ENCODE measurements at places on chromosomes 5 and 9. TPM values are rescaled to one million over a fixed set of nuclear protein-coding genes. Genes with fewer than 3 reads are reported as not detected.

Gene C9orf153
- 0.33 TPM for total RNA-seq

Gene SNX24
- total RNA-seq: 0.45 TPM

- H3K27ac ChIP-seq: no peak overlapping the region
- H3K4me1 ChIP-seq: peaks cover 2% of the 10 kb centered on the region
- no peaks in the 10 kb centered on the region for H3K27me3 ChIP-seq
These were observed 11.1 kb downstream of the GRIN1 start for GRCh38 chr9:137149942-137150616.

DNA sequence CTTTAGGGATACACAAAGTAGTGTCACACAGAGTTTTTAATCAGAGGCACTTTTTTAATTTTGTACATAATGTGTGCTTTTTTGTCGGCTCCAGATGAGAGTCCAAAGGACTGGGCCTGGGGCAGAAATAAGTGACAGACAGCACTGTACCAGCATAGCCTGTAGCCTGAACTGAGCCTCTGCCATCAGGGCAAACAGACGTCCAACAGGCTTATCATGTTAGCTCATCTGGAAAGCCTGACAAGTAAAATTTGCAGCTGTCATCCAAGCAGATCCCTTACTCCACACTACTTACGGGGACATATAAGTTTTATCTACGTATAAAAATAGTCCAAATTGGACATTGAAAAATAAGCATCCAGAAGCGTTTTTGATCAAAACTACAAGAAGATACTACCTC lies 233.1 kb upstream of the GAS1 start:
- no peaks in the 10 kb centered on the region for H3K27me3 ChIP-seq
- H3K27ac ChIP-seq: no peak overlapping the region
- no peak for DNase-seq
- no peak overlapping the region for H3K4me3 ChIP-seq
- H3K36me3 ChIP-seq: no peaks in the 10 kb centered on the region
- no peaks in the 10 kb centered on the region for H3K4me1 ChIP-seq

GRCh38 chr5:178240766-178241165 lies 8.2 kb upstream of the PHYKPL start:
- no peak for DNase-seq
- peak overlapping the region; percentile 72 for H3K4me3 ChIP-seq
- H3K27ac ChIP-seq: peak overlapping the region; percentile 80

DNA sequence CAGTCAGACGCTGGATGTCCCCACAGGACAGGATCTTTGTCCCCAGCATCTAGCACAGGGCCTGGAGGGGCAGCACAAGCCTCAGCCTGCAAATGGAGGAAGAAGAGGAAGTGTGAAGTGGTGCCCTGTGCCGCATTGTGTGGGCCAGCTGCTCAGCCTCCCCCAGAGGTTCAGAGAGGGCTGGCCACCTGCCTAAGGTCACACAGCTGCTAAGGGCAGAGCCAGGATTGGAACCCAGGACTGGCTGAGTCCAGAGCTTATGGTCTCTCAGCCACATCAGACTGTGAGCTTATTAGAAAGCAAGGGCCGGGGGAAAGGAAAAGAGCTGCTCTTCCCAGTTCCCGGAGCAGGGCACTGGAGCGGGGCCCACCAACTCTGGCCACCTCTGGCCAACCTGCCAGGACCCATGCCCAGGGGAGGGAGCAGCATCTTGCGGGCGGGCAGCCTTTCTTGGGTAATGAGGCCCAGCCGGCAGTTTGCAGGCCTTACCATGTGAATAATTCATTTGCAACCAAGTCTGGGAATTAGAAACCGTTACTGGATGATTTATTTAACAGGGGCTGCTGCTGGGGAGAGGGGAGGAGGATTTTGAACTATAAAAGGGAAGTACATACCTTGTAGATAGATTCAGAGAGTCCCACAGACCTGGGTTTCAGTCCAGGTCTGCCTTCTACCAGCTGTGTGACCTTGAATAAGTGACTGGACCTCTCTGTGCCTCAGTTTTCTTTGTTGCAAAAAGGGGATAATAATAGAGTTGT lies 11.6 kb upstream of the CRB2 start:
- no peak overlapping the region for H3K27ac ChIP-seq
- DNase-seq: no peak
- no peak overlapping the region for H3K4me3 ChIP-seq
- peaks cover 25% of the 10 kb centered on the region for H3K4me1 ChIP-seq
- no peaks in the 10 kb centered on the region for H3K27me3 ChIP-seq

- H3K4me3 ChIP-seq: peak overlapping the region; percentile 24
- no peaks in the 10 kb centered on the region for H3K27me3 ChIP-seq
- no peaks in the 10 kb centered on the region for H3K36me3 ChIP-seq
- H3K27ac ChIP-seq: peak overlapping the region; percentile 77
- DNase-seq: no peak
These were observed 227.2 kb upstream of the MAP3K1 start for GRCh38 chr5:56588131-56588487.

- H3K27me3 ChIP-seq: no peaks in the 10 kb centered on the region
- H3K36me3 ChIP-seq: no peaks in the 10 kb centered on the region
- no peak overlapping the region for H3K4me3 ChIP-seq
- no peak overlapping the region for H3K27ac ChIP-seq
- H3K4me1 ChIP-seq: no peaks in the 10 kb centered on the region
These were observed 99.7 kb upstream of the MAN2A1 start for GRCh38 chr5:109589986-109590385.

DNA sequence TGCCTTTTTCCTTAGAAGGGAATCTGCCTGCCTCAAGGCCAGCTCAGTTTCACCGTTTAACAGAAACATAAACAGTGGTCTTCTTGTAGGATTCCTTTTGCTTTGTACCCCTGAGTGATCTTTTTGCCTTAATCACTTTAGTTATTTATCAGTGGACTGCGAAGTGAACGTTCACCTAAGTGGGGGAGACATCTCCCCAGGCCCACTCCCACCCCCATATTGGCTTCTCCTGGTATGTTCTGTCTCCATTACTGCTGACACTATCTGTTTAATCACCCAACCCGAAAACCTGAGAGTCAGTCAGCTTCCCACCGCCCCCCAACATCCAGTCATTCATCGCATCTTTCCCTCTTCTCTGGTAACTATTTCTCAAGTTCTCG lies 1.4 kb downstream of the SKP2 start:
- H3K4me1 ChIP-seq: peaks cover 35% of the 10 kb centered on the region
- no peak for DNase-seq
- H3K36me3 ChIP-seq: peaks cover 41% of the 10 kb centered on the region
- peak overlapping the region; percentile 2 for H3K27ac ChIP-seq

DNA sequence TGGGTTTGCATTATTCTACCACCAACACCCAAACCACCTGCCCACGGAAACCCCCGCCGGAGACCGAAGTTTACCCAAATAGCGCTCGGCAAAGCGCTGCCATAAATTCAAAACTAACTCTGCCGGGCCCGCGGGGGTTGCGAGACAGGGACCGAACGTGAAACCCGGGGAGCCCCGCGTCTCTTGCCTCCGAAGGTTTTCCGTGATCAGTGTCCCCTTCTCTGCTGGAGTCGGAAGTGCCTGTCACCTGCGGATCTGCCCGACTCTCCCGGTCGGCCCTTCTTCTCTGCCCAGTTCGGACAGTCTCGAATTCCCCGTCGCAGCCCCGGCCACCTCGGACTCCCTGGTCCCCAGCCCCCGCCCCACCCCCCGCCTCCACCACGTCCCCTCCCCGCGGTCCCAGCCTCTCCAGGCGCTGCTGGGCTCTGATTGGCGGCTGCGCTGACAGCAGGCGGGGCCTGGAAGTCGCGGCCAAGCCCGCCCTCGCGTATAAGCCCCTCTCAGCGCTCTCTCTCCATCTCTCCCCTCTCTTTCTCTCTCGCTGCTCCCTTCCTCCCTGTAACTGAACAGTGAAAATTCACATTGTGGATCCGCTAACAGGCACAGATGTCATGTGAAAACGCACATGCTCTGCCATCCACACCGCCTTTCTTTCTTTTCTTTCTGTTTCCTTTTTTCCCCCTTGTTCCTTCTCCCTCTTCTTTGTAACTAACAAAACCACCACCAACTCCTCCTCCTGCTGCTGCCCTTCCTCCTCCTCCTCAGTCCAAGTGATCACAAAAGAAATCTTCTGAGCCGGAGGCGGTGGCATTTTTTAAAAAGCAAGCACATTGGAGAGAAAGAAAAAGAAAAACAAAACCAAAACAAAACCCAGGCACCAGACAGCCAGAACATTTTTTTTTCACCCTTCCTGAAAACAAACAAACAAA lies at the start of gene RORB:
Gene RORB, plus strand, starts transcription at position 517 of the 929 bp plus-strand sequence. CDS start 642 bp downstream, outside the sequence.
- H3K27ac ChIP-seq: peak within 1 kb of the TSS; percentile 68
- H3K36me3 ChIP-seq: no peaks in the 10 kb centered on the region
- peak within 1 kb of the TSS; percentile 88 for H3K4me3 ChIP-seq
- peaks cover 32% of the 10 kb centered on the region for H3K4me1 ChIP-seq
- peak; percentile 84 for DNase-seq
